SK-MEL-5 (cell line): ENCODE measurements at places on chromosomes 3 and 15. TPM values are rescaled to one million over a fixed set of nuclear protein-coding genes. Genes with fewer than 3 reads are reported as not detected.

The P2RY13 gene
- not detected in 2 replicates for total RNA-seq

The GCNT3 gene
- 0.48 and 0.59 TPM in 2 replicates for total RNA-seq

The MUC4 gene
- total RNA-seq: not detected in 2 replicates

The SERPINI1 gene
- 14.4 and 14.6 TPM in 2 replicates for total RNA-seq

The LRRC2 gene
- not detected in 2 replicates for total RNA-seq

The ACSBG1 gene
- 2.4 and 5.5 TPM in 2 replicates for total RNA-seq

The NANOGP8 gene
- total RNA-seq: not detected in 2 replicates

The MEF2A gene
- 29.9 and 32.2 TPM in 2 replicates for total RNA-seq

The ISLR gene
- total RNA-seq: not detected in 2 replicates

The ASTE1 gene
- 4.7 and 8.2 TPM in 2 replicates for total RNA-seq

The MME gene
- 15.1 and 19.5 TPM in 2 replicates for total RNA-seq

The PDIA5 gene
- total RNA-seq: 31.4 and 33.4 TPM in 2 replicates
